Neural crest cell (in vitro differentiated cells): ENCODE measurements at places on chromosomes 2 and 18.

GRCh38 chr18:10022365-10022764, 108.5 kb downstream of the VAPA start:
- no peak for DNase-seq

DNA sequence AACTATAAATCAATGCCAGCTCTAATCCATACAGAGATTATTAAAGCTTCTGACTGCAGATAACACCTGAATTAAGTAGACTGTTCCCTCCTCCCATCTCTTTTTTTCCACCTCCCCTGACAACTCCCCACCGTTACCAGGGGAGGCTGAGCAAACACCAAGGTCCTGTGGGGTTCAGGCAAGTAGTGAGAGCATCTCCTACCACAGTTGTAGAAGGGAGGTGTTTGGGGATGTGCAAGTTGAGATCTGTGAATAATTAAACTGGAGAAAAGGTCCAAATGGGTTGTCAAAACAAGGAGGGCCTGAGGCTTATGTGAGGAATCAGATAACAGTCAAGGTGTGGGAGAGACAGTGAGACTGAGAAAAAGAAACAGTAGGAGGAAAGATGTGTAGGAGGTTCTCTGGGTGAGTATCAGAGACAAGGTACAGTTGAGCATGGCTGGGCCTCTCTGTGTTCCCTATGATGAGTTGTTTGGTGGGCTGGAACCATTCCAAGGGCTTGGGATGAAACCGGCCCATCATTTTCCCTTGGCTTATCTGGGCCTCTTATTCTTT, 194.6 kb downstream of the CYRIA start:
- no peak for DNase-seq

DNA sequence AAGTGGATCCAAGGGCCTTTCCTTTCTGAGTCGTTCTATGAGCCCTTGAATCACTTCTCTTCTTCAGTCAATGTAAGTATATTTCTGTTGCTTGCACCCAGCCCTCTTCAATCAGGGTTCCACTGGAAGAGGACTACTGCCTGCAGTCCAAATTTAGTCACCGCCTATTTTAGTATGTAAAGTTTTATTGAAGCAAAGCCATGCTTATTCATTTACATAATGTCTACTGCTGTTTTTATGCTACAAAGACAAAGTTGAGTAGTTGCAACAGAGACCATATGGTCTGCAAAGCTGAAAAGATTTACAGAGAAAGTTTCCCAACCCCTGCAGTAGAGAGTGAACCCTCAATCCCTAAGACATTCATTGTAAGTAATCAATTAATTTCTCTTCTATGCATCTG, 332.5 kb upstream of the TNP1 start:
- no peak for DNase-seq

GRCh38 chr2:134501476-134502091, 217.2 kb downstream of the TMEM163 start:
- DNase-seq, result no peak

DNA sequence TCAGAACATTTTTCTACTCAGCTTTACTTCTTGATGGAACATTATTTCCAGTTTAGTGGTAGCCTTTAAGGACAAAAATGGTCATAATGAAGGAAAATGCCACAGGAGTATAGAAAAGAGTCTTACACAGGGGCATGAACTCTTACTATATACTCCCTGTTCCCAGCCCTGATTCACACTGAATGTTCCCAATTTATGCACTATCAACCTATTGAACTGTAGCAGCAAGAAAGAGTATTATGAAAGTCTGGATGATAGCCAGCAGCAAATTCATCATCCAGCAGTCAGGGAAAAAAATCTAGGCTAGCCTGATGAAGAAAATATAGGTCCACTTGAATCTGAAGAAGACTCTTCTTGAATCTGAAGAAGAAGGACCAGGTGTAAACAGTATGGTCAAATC, 1170.3 kb upstream of the CHAC2 start:
- no peak for DNase-seq

GRCh38 chr2:18824325-18824790, 235.0 kb upstream of the NT5C1B start:
- no peak for DNase-seq

- DNase-seq, result no peak
These were observed 28.2 kb downstream of the GEMIN6 start for GRCh38 chr2:38806015-38806732.

GRCh38 chr2:162072181-162072702, 1.8 kb downstream of the DPP4 start:
- no peak for DNase-seq

DNA sequence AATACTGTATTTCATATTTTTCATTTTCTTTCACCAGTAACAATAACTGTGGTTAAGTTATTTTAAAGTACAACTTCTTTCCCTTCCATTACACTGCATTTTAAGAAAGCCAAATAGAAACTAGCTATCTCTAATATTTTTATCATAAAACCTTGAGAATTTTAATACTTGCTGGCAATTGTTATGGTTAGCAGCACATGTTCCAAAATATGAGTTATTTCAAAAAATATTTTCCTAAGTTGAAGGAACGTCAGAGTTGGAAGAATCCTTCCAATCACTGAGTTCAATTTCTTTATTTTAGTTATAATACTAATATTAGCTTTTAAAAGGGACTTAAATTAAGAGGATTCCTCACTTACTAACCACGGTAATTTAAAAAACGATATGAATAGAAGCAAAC, 68.4 kb downstream of the SCN9A start:
- DNase-seq, result no peak

GRCh38 chr2:101704046-101704466, 6.5 kb downstream of the MAP4K4 start:
- no peak for DNase-seq

DNA sequence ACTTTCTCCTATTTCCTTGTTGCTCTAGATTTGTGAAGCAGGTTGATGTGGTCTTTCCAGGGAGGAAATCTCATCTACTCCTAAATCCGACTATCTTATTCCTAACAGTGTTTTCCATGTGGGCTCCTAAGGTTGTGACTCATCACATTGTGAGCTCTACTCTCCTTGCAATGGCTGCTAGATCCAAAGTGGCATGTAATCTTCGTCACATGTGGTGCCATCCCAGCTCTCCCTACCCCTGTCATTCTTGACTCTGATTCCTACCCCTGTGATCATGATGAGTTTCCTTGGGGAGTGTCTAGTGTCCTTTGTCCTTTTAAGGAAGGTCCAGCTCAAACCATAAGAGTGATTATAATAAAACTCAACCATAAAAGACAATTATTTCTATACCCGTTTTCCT, 47.3 kb upstream of the GULP1 start:
- no peak for DNase-seq

- no peak for DNase-seq
These were observed 31.0 kb downstream of the ANKRD29 start for GRCh38 chr18:23631746-23632145.
